ENCODE measurements at places on chromosomes 5 and 9.

GRCh38 chr9:98706651-98707165 is 2.0 kb downstream of the GABBR2 start:
- DNase-seq = no peak

DNA sequence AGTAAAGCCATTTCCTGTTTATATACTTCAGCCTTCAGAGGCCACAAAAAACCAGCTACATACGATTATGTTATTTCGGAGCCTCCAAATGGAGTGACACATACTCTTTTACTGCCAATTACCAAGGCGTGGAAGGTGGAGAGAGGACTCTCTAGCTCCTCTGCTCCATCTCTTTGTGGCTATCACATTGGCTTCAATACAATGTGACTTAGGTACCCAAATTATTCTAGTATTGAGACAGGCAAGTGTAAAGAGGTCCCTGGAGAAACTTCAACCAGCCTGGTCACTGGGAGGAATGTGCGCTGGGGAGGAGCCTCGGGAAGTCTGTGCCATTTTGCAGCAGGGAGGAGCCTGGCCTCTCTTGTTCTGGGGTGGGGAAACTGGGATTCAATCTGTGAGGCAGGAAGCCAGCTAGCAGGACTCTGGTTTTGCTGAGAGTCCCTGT is 85.8 kb upstream of the TAS2R1 start:
- no peak for DNase-seq

GRCh38 chr5:179373101-179373934 is 28.1 kb upstream of the ADAMTS2 start:
- no peak for DNase-seq

- no peak for DNase-seq
Observed at GRCh38 chr9:96514108-96514799, 64.3 kb downstream of the HABP4 start.

DNA sequence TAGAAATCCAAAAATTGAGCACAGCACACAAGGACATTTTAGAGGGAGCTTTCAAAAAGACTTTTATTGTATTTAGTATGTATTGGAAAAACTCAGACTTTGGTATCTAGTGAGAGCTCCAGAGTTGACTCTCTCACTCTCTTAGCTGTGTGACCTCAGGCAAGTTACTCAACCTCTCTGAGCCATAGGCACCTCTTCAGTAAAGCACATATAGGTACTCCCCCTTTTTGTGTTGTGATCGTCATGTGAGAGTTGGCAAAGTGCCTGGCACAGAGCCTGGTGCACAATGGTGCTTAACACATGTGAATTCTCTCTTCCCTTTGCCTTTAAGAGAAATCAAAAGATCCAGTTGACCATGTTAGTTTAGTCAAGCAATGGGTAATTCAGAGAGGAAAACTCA is 186.2 kb downstream of the TMEM38B start:
- DNase-seq = no peak

GRCh38 chr5:84213861-84214260 is 170.8 kb downstream of the EDIL3 start:
- DNase-seq = no peak

GRCh38 chr9:120928015-120928482 is 1.5 kb upstream of the TRAF1 start:
- DNase-seq = peak; percentile 15

DNA sequence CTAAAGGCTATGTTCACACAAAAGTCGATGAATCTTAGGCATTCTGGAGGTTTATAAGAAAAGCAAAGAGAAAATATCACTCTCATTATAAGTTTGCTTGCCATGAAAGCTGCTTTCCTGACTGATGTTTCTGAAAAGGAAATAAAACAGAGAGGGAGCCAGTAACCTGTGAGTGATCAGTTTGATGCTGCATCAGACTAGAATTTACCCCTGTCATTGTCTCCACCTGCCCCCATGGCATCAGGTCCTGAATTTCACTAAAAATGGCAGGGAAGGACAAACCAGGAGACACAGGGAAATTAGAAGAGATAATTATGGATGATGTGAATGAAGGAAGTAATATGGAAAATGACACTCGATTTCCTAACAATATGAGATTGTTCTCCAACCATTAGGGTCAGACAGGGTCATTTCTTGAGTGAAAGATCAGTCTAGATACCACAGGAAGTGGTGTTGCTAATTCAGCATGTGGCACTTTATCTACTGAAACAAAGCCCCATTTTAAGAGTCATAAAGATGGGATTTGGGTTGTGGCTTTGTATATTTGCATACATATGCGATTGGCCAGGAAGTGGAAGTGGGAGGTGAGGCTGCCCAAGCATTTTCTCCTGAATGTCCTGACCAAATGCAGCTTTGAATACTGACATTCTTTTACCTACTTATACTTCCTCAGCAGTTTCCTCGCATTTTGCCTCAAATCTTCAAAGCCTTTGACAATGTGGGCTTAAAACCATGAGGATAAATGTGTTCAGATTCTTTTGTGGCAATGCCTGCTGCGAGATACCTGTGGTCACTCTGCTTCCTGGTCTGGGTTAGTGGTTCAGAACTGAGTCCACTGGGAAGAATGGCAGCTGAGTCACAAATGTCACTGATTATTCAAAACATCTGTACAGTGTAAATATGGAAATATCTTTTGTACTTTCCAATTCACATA is 29.7 kb downstream of the MEGF10 start:
- DNase-seq = peak; percentile 84

DNA sequence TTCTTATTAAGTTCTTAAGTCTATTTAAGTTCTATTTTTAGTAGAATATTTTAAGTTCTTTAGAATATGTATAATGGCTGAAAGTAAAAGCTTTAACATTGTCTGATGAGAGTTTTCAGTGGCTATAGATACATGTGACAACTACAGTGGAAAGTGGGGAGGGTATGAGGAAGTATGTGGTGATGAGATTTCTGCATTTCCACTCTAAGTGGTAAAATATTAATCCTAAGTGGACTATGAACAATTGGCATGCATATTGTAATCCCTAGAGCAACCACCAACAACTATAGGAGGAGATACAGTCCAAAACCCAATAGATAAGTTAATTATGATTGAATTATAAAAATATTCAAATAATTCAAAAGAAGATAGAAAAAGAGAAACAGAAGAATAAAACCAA is 183.6 kb downstream of the GADD45G start:
- DNase-seq = no peak

- DNase-seq = peak; percentile 27
Observed at GRCh38 chr5:151721087-151721646, 34.5 kb upstream of the SPARC start.

- DNase-seq = no peak
Observed at GRCh38 chr9:127124111-127124531, 1.7 kb upstream of the ANGPTL2 start.

- DNase-seq = no peak
Observed at GRCh38 chr5:111680737-111681413, 76.1 kb downstream of the NREP start.

- no peak for DNase-seq
Observed at GRCh38 chr9:101117161-101117560, 88.6 kb downstream of the PLPPR1 start.

GRCh38 chr5:142859037-142859436 is 88.9 kb downstream of the ARHGAP26 start:
- DNase-seq = no peak

DNA sequence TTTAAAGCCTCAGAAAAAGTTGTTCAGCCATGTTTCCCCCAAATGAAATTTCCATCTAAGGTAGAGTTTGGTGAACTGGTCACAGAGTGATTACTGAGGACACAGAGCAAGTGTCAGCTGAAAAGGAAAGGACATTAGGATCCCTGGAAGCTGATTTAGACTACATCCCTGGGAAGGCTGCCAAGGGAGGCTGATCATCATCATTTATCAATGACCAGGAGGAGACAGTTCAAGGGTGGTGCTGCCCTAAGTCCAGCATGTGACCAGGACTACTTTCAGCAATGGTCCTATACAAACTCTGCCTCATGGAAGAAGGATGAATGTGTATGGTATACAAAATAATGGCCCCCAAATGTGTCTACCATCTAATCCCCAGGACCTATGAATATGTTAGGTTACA is 120.6 kb downstream of the PIK3R1 start:
- no peak for DNase-seq

DNA sequence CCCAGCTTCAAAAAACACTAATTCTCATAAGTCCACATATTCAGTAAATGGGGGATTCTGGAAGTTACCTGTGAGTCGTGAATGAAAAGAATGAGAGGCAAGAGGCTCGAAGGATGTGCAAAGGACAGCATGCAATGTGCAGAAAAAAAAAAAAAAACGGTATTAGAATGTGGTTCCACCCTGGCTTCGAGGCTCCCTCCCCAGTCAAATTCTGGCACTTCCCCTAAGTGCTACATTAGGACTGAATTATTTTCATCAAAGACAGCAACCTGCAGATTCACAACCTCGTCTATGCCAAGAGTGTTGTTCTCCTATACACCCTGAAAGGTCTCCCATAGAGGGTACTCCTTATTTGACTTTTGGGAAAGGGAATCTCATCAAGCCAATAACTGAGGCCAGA is 16.5 kb downstream of the CAPSL start:
- no peak for DNase-seq
